ENCODE measurements at places on chromosomes 4 and X.

- no peak for DNase-seq
Observed at GRCh38 chrX:12811658-12812057, 20.4 kb downstream of the PRPS2 start.

- DNase-seq, result no peak
Observed at GRCh38 chr4:26418107-26418506, 72.2 kb downstream of the CCKAR start.

DNA sequence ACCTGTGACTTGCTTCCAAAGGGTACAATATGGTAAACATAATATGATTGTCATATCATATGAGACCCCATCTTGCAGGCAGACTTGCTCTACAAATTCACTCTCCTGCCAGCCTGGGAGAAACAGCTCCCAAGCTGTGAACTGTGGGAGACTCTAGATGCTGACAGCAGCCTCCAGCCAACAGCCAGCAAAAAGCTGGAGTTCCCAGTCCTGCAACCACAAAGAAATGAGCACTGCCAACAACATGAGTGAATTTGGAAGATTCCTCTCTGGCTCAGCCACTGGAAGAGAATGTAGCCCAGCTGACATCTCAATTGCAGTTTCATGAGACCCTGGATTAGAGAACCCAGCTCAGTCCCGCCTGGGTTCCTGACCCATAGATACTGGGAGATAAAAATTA is 145.4 kb downstream of the QDPR start:
- DNase-seq, result no peak

DNA sequence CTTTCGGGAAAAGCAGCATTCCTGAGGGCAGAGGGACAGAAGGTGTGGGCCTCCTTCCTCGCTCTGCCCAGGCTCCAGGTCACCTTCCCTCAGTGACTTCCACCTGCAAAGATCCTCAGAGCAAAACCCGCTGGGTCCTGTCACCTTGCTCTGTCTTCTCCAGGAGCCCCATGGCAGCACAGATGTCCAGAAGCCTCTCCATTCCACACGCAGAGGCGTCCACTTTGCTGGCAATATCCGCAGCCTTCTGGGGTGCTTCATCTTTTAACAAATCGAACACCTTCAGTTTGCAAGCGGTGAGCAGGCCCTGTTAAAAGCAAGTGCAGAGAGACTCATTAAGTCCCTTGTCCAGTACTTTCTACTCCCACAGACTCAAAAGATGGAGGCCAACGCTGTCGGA is 27.3 kb downstream of the ASMTL start:
- DNase-seq, result no peak

DNA sequence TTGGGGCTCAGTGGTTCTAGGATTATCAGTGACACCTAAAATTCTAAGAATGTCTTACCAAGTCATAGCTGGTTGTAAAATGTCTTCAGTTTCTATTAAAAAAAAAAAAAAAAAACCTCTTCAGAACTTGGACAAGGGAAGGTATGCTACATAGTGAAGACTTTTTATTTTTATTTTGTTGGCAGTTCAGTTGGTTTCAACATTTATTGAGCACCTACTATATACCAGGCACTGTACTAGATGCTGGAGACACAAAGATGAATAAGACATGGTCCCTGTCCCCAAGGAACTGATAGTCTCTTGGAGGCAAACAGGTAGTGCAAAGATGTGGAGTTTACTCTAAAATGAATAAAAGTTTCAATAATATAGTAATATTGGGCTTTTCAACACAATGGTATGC is 8.9 kb upstream of the BBS7 start:
- DNase-seq, result no peak

DNA sequence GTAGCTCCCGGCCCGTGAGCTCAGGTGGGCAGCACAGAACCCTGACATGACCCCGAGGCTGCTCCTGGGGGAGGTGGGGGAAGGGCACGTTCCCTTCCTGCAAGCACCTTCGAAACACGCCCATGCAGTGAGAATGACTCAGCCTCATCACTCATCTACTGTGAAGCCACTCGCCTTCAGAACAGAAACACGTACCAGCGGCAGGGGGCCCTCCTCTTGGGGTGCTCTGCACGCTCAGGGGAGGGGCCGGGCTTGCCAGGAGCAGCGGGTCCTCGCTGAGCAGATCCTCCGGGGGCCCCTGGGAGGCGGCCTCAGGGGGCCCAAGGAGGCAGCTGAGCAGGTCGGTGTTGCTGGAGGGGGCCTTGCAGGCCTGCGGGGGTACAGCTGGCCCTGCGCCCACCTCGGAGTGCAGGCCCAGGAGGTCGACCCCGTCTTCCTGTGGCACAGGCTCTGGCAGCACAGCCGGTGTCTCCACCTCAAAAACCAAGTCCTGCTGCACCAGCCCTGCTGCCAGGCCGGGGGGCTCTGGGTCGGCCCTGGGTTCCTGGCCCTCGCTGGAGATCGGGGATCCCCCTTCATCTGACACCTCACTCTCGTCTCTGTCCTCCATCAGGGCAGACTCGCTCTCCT is 40.9 kb upstream of the CPLX1 start:
- DNase-seq, result no peak

All from cortex of kidney (tissue), 1 donor.